ENCODE measurements at places on chromosomes 1 and 21.

- DNase-seq, result no peak
Measured at GRCh38 chr21:43912910-43913309, 47.9 kb downstream of the AGPAT3 start.

DNA sequence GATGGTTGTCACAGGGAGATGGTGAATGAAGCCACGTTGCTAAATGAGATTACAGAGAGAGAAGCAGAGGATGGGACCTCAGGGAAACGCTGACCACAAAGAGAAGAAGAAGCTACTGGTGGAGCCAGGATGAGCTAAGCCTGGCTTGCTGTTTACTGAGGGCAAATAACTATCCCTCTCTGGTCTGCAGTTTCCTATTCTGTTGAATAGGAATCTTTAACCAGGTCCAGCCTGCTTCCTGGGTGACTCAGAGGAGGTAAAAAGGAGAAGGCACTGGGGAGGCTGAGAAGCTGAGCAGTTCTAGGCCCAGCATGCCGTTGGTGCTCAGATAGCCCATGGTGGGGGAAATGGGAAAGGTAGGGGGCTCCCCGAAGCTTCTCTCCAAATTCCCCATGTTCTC, 29.6 kb downstream of the DMBX1 start:
- no peak for DNase-seq

GRCh38 chr1:3101124-3101939, 32.3 kb downstream of the PRDM16 start:
- no peak for DNase-seq

DNA sequence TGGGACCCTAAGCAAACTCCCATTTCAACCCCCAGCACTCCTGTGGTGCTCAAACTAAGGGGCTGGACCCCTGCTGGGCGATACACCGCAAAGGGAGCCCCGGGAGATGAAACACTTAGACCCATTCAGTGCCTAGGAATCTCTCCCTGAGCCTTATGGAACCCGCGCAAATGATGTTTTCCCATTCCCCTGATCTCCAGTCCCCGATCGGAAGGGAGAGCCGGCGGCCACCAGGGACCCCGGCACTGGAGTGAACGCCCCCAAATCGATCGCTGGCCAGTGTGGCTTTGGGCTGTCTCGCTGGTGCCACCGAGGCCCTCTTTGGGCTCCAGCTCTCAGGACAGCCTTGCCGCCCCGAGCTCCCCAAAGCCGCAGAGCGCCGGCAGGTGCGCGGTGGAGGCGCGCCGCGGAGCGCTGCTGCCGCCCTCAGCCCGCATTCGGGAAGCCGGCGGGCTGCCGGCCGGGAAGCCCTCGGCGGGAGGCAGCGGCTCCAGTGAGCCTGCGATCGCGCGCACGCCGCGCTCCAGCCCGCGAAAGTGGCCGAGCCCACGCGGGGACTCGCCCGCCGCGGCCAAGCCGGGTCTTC, 1.1 kb downstream of the PLXNA2 start:
- no peak for DNase-seq

DNA sequence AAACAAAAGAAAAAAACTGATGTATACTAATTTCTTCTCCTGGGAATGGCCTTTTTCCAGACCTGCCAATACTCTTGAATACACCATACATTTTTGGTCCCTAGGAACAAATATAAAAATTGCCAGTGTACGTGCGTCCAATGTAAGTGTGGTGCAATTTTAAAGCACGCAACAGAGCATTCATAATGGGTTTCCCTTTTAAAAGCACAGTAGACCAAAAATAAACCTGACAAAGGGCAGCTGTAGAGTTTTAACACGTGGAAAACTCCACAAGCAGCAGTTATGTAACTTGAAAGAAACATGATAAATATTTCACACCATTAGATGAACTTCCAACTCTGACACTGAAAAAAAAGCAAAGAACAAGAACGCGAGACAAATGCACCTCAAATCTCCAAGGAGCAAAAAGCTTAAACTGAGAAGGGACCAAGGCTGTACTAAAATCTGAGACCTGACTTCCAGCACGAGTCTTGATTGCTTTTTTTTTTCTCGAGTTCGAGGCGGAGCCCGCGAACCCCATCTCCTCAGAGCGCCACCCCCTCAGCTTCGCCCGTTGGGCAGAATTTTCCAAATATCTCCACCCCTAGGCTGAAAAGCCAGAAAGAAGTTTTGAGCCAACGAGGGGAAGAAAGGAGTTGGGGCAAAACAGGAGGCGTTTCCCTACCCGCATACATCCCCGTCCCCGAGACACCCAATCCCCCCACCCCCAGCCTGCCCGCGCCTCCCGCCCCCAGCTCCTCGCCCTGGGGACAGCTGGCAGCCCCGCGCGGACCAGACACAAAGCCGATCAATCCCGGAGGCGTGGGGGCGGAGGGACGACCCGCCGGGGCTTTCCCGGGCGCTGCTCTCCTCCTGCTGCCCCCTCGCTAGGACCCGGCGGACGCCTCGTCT, at the start of gene JAM2:
Gene JAM2, plus strand, starts transcription at position 599 of the 891 bp plus-strand sequence. CDS start 564 bp downstream, outside the sequence.
- DNase-seq, result peak; percentile 22

DNA sequence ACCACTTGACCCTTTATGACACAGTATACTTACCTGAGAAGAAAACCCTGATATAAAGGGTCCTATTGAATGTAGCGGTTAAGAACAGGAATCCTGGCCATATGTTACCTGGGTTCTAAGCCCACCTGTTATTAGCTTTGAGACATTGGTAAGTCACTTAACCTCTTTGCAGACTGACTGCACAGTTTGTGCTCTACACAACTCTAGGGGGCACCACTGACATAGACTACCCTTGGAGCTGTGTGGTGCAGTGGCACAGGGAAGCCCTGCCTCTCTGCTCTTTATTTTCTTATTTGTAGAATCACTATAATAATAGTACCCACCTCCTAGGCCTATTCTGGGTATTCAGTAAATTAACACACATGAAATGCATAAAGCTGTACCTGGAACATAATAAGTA, 165.6 kb downstream of the C1orf94 start:
- DNase-seq, result no peak

Measured in activated gamma-delta T cell (primary cell).